ENCODE measurements at places on chromosomes 5 and 9.

- DNase-seq: no peak
Observed at GRCh38 chr9:112194969-112195431, 19.9 kb upstream of the SUSD1 start.

- DNase-seq: no peak
Observed at GRCh38 chr9:89920951-89921350, 316.1 kb downstream of the GADD45G start.

DNA sequence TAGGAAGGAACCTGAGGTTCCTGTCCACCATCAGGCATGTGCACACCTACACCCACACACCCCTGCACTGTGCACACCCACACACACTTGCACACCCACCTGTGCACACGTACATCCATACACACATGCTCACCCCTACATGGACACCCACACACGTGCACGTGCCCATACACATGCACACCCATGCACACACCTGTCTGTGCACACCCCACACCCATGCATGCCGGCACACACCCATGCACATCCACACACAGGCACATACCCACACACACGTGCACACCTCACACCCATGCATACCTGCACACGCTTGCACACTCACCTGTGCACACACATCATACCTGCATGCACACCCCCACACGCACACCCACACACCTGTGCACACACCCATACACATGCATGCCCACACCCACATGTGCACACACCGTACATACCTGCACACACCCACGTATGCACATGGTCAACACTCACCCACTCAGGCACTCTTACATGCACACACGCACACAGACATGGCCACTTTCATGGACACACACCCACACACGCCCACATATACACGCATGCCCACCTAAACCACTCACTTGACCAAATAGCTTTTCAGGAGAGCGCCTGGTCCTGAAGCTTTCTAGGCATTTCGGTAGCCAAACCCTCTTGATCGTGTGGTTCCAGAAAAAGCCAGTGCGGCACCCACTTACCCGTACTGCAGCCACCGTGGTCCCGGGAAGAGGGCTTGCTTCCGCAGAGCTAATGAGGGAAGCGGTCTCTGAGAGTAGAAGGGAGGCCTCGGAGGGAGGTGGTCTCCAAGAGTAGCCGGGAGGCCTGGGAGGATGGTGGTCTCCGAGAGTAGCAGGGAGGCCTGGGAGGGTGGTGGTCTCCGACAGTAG is 36.7 kb upstream of the CLPTM1L start:
- no peak for DNase-seq

DNA sequence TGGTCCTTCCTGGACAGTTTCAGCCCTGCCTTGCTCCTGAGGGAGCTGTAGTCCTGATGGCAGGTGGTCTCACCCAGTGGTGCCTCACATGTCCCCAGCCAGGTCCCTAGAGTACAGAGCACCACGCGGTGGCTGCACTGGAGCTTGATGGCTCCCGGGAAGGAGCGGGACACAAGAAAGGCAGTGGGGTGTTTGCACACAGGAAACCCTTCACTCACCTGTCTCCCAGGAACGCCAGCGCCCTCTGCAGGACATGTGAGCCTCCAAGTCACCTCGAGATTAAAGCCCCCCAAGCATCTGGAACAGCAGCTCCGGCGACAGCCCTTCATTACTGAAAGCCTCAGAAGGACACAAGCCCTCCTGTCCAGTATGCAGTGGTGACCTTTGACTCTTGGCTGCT is 19.9 kb upstream of the TMEM250 start:
- peak; percentile 75 for DNase-seq

GRCh38 chr5:95741458-95741857 is 10.3 kb downstream of the RHOBTB3 start:
- DNase-seq: no peak

DNA sequence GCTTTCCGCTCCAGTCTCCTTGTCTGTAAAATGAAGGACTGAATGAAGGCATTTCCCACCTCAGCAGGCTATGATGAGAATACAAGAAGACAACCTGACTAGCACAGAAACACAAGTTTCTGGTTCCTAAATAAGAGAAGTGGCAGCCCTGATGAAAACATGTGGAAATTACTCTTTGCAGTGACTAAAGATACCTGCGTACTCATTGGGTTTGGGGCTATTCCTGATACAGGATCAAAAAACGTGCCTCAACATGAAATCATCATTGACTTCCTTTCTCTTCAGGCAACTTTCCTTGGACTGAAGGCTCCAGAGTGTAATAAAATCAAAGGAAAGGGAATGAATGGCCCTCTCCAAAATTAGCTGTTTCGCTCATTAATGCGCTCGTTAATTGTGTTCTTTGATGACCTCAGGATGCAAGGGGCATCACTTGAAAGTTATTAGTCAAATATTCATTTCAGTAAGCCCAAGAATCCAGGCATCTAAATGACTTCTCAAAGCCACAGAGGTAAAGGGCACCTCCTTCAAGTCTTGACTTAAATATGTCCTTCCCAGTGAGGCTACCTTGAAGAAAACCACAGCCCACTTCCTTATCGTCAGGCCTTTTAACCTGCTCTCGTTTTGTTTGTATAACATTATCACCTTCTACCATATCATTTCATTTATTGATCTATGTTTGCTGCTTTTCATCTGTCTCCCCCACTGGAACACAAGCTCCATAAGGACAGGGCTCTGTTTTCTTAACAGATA is 68.9 kb downstream of the RASEF start:
- DNase-seq: no peak
